Glutamatergic neuron (in vitro differentiated cells): ENCODE measurements at places on chromosomes 11 and 22. TPM values are rescaled to one million over a fixed set of nuclear protein-coding genes. Genes with fewer than 3 reads are reported as not detected.

The HBB gene
- total RNA-seq: not detected

- peaks cover 3% of the 10 kb centered on the region for H3K4me1 ChIP-seq
- no peak for DNase-seq
- H3K36me3 ChIP-seq: no peaks in the 10 kb centered on the region
- H3K4me3 ChIP-seq: no peak overlapping the region
Measured at GRCh38 chr11:77710358-77710757, 72.8 kb upstream of the CLNS1A start.

GRCh38 chr11:106763501-106763900 lies 254.8 kb downstream of the GUCY1A2 start:
- peaks cover 17% of the 10 kb centered on the region for H3K4me1 ChIP-seq
- no peaks in the 10 kb centered on the region for H3K27me3 ChIP-seq
- no peak for DNase-seq

- DNase-seq: no peak
- H3K36me3 ChIP-seq: peaks cover 6% of the 10 kb centered on the region
- no peak overlapping the region for H3K4me3 ChIP-seq
- H3K27ac ChIP-seq: no peak overlapping the region
- H3K27me3 ChIP-seq: no peaks in the 10 kb centered on the region
- H3K4me1 ChIP-seq: peaks cover 3% of the 10 kb centered on the region
Measured at GRCh38 chr11:45322891-45323600, 36.9 kb upstream of the SYT13 start.

DNA sequence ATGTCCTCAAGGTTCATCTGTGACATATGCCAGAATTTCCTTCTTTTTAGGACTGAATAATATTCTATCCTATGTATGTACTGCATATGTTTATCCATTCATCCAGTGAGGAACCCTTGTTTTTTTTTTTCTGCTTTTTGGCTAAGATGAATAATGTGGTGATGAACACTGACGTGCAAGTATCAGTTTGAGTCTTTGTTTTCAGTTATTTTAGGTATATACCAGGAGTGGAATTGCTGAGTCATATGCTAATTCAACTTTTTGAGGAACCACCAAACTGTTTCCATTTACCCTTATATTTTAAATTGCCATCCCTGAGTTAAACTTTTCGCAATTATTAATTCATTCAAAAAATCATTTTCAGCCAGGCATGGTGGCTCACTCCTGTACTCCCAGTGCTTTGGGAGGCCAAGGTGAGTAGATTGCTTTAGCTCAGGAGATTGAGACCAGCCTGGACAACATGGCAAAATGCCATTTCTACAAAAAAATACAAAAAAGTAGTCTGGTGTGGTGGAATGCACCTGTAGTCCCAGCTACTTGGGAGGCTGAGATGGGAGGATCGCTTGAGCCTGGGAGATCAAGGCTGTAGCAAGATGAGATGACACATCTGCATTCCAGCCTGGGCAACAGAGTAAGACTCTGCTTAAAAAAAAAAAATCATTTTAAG lies 64.2 kb downstream of the MICAL2 start:
- H3K36me3 ChIP-seq: no peaks in the 10 kb centered on the region
- H3K27me3 ChIP-seq: peaks cover 3% of the 10 kb centered on the region
- H3K4me1 ChIP-seq: peaks cover 11% of the 10 kb centered on the region

GRCh38 chr11:32439501-32440210 lies 4.3 kb upstream of the WT1 start:
- H3K36me3 ChIP-seq: no peaks in the 10 kb centered on the region
- peak overlapping the region; percentile 79 for H3K4me3 ChIP-seq
- peaks cover 4% of the 10 kb centered on the region for H3K4me1 ChIP-seq
- no peak overlapping the region for H3K27ac ChIP-seq
- peaks cover 29% of the 10 kb centered on the region for H3K27me3 ChIP-seq
